Breast epithelium (tissue), 4 donors: ENCODE measurements at places on chromosomes 3 and 15. TPM values are rescaled to one million over a fixed set of nuclear protein-coding genes. Genes with fewer than 3 reads are reported as not detected.

The CACNA1D gene
- 32.1 TPM for total RNA-seq

The CFAP161 gene
- not detected for total RNA-seq

GRCh38 chr3:122365073-122365472 lies 18.0 kb downstream of the MIX23 start:
- no peak for DNase-seq

DNA sequence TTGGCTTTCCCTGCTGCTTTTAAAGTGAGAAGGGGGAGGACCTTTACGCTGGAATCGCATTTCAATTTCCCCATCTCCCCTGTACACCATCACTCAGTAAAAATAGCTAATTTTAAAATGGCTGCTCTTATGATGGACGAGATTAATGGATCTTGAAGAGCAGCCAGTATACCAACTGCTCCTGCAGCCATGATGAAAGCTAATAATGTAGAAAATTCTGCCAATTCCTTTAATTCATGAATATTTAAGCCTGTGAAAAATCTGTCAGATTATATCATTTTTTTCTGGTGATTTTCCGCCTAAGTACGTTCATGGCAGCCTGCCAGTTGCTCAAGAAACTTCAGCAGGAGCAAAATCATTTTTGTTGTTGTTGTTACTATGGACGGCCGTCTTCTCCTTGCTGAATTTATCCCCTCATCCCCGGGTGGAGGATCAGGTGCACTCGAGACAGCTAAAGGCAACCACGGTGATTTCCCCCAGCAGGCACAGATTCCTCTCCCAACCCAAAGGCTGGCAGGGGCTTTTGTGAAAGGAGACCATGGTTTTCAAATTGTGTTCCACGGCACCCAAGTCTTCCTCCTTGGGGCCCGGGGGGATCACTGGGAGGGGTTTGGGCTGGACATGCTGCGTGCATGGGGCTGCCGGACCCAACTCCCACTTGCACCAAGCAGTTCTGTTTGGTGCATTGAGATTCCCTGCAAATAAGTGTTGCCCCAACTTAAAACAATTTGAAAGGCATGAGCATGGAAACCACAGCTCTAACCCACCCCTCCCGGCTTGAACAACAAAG lies 289.6 kb downstream of the UACA start:
- DNase-seq, result no peak

- DNase-seq, result no peak
These were observed 455 bp upstream of the SNAP23 start for GRCh38 chr15:42494998-42495360.

GRCh38 chr3:61864886-61865285 lies 303.5 kb downstream of the PTPRG start:
- DNase-seq, result no peak
